Germinal center (tissue), 1 donor: ENCODE measurements at places on chromosomes 7 and 10.

- DNase-seq, result no peak
Observed at GRCh38 chr7:141839256-141839655, 2.0 kb downstream of the PRSS37 start.

- no peak for DNase-seq
Observed at GRCh38 chr7:36165059-36165458, 12.0 kb downstream of the EEPD1 start.

DNA sequence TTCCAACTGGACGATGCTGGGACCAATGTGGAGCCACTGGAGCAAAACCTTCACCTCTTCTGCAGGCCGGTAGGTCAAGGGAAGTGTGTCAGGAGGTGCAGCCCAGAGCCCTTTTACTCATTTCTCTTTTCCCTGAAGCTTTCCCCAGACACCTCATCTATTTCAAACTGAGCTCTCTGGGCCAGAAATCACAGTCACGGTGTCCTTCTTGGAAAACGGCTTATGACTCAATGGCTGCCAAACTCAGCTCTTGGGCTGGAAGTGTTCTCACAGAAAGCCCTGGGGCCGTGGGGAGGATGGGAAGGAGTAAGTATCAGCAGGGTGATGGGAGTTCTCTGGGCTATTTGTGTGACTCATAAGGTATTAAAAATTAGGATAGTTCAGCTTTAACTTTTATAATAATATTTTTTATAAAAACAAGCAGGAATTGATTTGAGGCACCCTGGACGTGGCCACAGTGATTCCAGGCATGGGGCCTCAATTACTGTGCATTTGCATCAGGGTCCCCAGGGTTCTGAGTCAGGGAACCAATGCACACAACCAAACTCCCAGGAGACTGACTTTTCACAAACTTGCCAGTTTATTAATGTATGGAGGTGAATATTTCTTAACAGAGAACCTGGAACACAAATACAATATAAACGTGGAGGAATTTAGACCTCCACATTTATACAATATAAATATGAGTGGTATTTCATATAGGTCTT is 187.4 kb upstream of the TMEM72 start:
- DNase-seq, result no peak

GRCh38 chr10:17808971-17809841 is at the start of gene MRC1:
Gene MRC1 (plus strand): TSS chr10:17809348. CDS start chr10:17809466, 118 bp downstream.
- DNase-seq, result no peak

- no peak for DNase-seq
Observed at GRCh38 chr10:11260170-11260569, 242.5 kb downstream of the CELF2 start.

DNA sequence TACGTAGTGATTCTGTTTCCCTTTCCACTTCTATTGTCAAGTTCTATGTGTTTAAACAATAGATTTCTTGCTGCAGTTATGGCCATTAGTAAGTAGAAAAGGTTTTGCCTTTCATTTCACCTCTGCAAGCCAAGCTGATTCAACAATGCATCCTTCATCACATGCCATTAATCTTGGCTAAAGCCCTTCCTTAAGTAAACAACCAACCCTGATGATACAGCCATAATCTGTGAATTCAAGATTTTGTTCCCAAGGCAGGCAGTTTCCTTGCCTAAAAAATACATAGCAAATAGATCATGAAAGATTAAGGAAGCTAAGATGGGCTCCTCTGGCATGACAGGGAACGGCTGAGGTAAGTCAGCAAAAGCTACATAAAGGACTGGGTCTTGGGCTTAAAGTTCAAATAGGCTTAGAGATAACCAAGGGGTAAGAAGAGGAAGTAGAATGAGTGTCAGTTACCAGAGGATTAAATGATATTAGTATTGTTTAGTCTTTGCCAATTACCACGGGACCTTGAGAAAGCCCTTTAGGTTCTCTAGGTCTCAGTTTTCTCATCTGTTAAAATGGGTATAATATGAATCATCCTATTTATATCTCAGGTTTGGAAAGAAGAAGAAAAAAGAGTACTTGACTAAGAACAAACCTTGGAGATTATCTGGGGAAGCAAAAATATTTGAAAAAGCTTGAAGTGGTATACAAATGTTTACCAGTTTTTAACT is 35.9 kb upstream of the ANK3 start:
- DNase-seq, result no peak

DNA sequence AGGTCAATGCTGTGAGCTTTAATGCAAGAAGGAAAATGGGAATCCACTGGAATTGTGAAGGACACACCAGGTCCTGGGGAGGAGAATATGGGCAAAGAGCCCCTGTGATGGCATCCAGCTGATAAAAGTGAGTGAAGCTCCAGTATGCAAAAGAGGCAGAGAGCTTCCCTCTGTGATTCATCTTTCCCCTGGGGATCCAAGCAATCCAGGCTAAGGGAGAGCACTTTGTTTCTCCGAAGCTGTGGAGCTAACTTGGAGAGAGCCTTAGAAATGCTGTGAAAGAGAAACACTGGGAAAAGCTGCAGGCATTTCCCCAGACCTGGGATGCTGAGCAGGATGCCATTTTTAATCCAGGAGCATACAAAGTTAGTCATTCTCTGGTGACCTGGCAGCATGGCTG is 489.5 kb downstream of the SH2D4B start:
- DNase-seq, result no peak

- peak; percentile 71 for DNase-seq
Observed at GRCh38 chr10:116848032-116848943, 1.0 kb upstream of the ENO4 start.

GRCh38 chr10:128914681-128915080 is 552.4 kb upstream of the MGMT start:
- DNase-seq, result no peak

- DNase-seq, result no peak
Observed at GRCh38 chr10:63412304-63412703, 53.5 kb downstream of the JMJD1C start.

- peak; percentile 8 for DNase-seq
Observed at GRCh38 chr10:46992803-46993561, 81.8 kb downstream of the PTPN20 start.

DNA sequence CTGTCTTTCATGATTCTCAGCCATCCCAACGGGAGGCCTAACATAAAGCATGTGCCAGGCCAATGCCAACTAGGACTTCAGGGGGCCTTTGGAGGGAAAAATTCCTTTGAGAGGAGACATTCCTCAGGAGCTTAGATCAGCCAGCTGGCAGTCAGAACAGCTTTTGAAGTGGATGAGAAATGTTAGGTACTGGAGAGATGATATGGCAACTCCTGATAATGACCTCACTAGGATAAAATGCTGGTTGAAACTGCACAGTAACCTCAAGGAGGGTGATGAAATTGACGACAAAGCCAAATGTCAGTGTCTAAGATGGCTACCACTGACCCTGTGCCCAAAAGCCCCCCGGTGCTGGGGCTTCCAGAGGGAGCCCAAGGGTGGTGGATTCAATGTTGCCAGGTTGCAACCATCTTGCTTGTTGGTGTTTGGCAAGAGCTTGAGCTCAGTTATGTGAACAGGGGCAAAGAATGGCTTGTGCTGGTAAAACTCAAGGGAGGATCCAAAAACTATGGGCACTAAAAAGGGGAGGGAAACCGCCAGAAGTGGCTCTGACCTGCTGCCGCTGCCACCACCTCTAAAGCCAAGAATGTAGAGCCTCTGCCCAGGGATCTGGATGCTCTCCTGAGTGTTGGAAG is 121.2 kb downstream of the UBE2H start:
- no peak for DNase-seq

- no peak for DNase-seq
Observed at GRCh38 chr10:108791030-108791429, 1132.3 kb downstream of the XPNPEP1 start.
